ENCODE measurements at places on chromosomes 16 and 17.

- DNase-seq = no peak
Observed at GRCh38 chr17:10018461-10018891, 113.4 kb upstream of the RCVRN start.

GRCh38 chr17:17943281-17943984 is 28.8 kb downstream of the TOM1L2 start:
- peak; percentile 23 for DNase-seq

DNA sequence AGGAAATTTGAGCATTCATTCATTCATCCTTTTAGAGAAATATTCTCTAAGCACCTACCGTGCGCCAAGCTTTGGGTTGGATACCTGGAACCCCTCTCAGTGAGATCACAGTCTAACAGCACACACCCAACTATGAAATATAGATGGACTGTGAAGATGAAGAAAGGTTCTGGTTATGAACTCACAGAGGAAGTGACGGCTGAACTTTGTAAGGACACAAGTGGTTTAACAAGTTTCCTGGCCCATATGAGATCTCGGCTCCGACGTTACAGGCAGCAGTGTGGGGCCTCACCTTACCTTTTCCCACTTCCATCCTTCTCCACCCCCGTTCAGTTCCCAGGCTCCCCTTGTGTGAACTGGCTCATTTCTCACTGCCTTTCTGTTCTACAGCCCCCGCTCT is 406.2 kb downstream of the MAF start:
- no peak for DNase-seq

- DNase-seq = peak; percentile 83
Observed at GRCh38 chr17:29116804-29117753, 63.1 kb downstream of the MYO18A start.

DNA sequence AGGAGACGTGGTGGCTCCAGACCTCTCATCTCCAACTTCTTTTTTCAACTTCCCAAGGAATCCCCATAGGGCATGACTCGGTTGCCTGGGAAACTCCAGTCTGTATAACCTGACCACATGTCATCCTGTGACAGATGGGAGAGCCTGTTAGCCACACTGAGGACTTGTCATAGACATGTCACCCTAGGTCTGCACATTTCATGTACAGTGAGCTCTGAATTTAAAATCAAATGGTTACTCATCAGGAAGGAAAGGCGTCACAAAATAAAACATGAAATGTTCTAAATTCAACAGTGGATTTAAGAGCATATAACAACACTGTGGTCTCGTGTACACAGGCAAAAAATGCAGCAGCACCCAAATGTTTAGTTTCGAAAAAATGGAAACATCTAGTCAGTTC is 22.2 kb upstream of the ADAMTS18 start:
- DNase-seq = no peak

DNA sequence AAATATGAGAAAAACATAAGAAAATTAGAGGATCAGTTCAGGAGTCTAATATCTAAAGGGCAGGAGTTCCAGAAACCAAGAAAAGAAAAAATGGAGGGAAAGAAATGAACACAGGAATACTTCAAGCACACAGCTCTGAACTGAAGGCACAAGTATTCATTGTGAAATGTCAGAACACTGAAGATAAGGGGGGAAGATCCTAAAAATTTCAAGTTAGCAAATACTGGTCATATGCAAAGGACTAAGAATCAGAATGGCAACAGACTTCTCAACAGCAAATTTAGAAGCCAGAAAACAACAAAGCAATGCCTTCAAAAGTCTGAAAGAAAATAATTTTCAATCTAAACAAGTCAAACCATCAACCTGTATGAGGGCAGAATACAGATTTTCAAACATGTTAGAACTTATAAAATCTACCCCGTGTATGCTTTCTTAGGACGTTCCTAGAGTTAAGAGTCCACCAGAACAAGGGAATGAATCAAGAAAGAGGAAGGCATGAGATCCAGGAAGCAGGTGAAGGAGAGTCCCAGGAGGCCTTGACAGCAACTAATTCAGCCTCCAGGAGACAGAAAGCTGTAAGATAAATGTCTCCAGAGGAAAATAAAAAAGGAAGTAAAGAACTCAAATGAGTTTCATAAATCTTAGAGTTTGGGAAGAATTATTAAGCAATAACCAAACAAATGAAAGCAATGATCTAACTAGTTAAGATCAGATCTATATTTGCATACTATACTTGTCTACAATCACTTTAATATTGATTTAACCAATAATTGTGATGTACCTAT is 2.8 kb downstream of the BRD7 start:
- no peak for DNase-seq

- no peak for DNase-seq
Observed at GRCh38 chr16:10577305-10578202, 2.8 kb downstream of the EMP2 start.

DNA sequence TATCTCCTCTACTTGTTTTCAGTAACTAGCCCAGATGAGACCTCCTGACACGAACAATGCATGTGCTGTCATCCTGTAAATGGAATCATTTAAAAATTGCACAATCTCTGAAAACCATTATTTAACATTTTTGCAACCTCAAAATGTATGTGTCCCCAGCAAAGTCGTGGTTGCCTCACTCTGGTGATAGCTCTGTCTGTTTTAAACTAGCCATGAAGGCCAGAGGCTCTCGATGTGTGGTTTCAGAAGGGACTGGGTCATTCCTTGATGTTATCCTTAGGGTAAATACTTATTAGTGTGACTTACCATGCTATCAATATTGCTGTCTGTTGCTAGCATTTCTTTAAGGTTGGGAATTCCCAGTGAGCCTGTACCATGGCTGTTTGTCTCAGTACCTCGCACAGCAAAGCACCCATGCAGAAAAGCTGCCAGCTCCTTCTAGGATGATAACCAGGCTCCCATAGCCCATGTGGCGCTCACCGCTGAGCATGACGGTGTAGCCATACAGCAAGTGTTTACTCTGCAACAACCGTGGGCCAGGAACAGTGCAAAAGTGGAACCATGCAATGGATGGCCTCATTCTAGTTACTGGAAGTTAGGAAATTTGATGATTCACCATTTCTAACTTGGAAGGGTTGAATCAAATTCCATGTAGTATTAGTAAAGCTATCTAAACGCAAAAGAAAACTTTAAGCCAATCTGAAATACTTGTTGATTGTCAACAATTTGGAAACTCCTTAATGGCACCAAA is 2.9 kb upstream of the PGS1 start:
- peak; percentile 89 for DNase-seq

DNA sequence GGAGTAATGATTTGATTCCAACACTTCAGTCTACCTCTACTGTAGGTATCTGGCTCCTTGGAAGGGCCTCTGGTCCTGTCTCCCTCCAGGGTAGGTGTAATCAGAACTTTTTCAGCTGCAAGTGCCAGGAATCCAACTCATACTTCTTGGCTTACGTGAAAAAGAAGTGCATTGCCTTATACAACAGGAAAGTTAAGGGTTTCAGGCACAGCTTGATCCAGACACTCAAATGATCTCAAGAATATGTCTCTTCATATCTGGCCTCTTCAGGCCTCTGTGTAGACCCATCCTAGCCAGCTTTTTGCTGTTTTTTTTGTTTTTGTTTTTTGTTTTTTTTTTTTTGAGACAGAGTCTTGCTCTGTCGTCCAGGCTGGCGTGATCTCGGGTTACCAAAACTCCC is 4.2 kb upstream of the CORO1A start:
- no peak for DNase-seq

GRCh38 chr17:75848523-75849278 is 4.5 kb upstream of the UNC13D start:
- DNase-seq = peak; percentile 90

GRCh38 chr17:28413804-28414203 is 7.8 kb upstream of the SLC46A1 start:
- DNase-seq = no peak
